SJCRH30 (cell line): ENCODE measurements at places on chromosomes 11 and 22. TPM values are rescaled to one million over a fixed set of nuclear protein-coding genes. Genes with fewer than 3 reads are reported as not detected.

GRCh38 chr22:45101515-45102227, 62.1 kb upstream of the NUP50 start:
- H3K27me3 ChIP-seq = no peaks in the 10 kb centered on the region
- no peak overlapping the region for H3K27ac ChIP-seq
- no peaks in the 10 kb centered on the region for H3K36me3 ChIP-seq
- DNase-seq = peak; percentile 42

C1QTNF6 gene
- 0.08 TPM in 1 of 2 replicates, not detected in the other for total RNA-seq

DNA sequence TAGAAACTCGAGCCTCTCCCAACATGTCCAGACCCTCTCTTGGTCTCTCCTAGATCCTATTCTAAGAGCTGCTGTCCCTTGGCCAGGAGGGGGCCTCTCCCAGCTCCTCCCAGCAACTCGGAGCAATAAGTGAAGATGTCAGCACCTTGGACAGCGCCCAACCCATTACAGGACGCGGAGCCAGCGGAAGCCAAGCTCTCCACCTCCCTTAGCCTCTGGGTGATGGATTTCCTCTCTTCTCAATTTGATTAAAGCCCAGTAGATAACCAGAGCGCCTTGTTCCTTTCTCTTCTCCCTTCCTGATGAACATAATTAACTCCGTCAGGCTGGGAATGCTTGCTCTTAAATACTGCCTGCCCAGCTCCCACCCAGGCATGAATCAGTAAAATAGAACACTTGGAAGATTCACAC, 26.2 kb upstream of the TPBGL start:
- H3K36me3 ChIP-seq = no peaks in the 10 kb centered on the region
- H3K27ac ChIP-seq = no peak overlapping the region
- no peak overlapping the region for H3K4me3 ChIP-seq
- no peaks in the 10 kb centered on the region for H3K27me3 ChIP-seq
- DNase-seq = peak; percentile 91
- no peaks in the 10 kb centered on the region for H3K4me1 ChIP-seq

P2RY2 gene
- total RNA-seq = not detected in 2 replicates

- H3K4me3 ChIP-seq = no peak overlapping the region
- DNase-seq = no peak
- H3K4me1 ChIP-seq = peaks cover 10% of the 10 kb centered on the region; the same call in 1 of the 2 replicates
- H3K27ac ChIP-seq = no peak overlapping the region
These were observed 115.5 kb upstream of the CCDC90B start for GRCh38 chr11:83401506-83402225.

DNA sequence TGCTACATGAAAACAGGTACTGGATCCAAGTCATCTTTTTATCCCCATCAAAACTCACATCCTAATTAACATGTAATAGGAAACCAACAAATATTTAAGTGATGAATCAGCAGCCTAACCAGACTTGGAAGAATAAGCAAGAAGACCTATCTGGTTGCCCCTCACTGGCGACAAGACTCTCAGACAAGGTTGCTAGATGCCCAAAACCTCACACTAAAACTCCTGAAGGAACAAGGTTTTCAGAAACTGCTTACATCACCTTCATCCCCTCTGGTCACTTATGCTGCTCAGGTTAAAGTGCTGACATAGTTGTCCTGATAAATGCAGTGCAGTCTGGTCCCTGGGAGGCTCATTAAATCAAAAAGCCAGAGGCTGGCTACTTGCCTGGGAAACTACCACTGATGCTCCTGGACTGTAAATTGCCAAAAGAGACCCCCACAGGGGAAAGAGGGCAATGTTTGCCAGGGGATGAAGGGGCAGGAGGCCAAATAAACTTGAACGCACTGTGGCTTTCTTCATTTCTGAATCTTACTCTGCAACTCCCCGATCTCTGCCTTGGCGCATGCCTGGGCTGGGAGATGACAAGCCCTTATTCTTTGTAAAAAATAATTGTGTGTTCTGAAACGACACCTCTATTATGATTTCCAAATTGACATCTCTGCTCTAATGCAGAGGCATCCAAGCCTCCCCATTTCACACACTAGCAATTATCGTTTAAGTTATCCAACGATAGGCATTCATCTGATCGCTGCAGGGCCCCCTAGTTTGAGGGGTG, 72.7 kb downstream of the AMBRA1 start:
- no peak overlapping the region for H3K4me3 ChIP-seq
- no peak overlapping the region for H3K27ac ChIP-seq
- H3K36me3 ChIP-seq = no peaks in the 10 kb centered on the region
- DNase-seq = peak; percentile 30

- no peaks in the 10 kb centered on the region for H3K36me3 ChIP-seq
- no peaks in the 10 kb centered on the region for H3K27me3 ChIP-seq
- no peak overlapping the region for H3K27ac ChIP-seq
- H3K4me3 ChIP-seq = no peak overlapping the region
- peaks cover 5% of the 10 kb centered on the region; the same call in 1 of the 2 replicates for H3K4me1 ChIP-seq
These were observed 257.7 kb upstream of the CCDC90B start for GRCh38 chr11:83543706-83544439.

GRCh38 chr11:6992457-6993417, 27.4 kb downstream of the ZNF214 start:
- no peaks in the 10 kb centered on the region for H3K36me3 ChIP-seq
- no peak overlapping the region for H3K27ac ChIP-seq
- H3K27me3 ChIP-seq = no peaks in the 10 kb centered on the region

C1QTNF4 gene
- total RNA-seq = not detected in 2 replicates

LRRC74B gene
- total RNA-seq = not detected in 2 replicates

DNA sequence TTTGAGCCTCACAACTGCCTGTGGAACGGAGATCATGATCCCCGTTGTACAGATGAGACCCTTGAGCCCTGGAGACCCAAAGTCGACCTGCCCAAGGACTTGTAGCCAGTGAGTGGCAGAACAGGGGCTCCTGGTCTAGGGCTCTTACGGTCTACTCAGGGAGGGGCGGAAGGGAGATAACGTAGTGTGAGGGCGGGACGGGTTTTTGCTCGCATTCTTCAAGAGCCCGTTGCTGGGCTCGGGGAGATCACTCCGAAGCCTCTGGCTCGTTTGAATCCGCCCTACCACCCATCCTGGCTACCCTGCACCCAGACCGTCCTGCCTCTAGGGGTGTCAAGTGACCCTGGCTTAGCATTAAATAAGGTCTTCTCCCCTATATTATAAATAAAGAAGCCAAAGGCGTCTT, 639 bp downstream of the CRY2 start:
- DNase-seq = peak; percentile 63
- peak overlapping the region; percentile 93 for H3K27ac ChIP-seq
- H3K36me3 ChIP-seq = no peaks in the 10 kb centered on the region

DNA sequence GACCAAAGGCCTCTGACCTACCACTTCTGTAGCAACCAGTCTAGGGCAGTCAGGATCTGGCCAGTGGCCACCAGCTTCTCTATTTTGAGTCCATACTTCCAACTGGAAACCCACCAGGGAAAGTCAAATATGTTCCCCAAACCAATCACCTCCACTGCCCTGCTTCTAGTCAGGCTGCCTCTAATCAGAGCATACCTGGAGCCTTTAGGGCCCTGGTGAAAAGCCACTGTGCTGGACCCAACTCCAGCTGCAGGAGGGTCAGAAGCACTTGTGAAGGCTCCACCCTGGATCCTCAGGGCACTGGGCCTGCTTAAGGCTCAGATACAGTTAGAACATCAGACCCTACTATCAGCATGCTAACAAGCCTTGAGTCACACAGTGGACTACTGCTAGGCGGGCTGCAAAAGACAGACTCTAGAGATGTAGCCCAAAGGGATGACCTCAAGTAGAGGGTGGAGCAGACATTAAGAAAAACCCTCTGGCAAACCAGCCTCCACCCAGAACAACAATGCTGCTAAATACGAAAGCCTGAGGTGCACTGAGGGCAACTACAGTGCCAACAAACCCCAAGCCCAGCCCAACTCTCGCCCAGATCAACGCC, 69.2 kb downstream of the DGCR2 start:
- DNase-seq = no peak
- no peaks in the 10 kb centered on the region for H3K27me3 ChIP-seq
- H3K36me3 ChIP-seq = no peaks in the 10 kb centered on the region; the same call in none of the 2 replicates

- H3K27me3 ChIP-seq = peaks cover 5% of the 10 kb centered on the region; the same call in 1 of the 2 replicates
- H3K27ac ChIP-seq = no peak overlapping the region
- H3K4me3 ChIP-seq = no peak overlapping the region
- no peaks in the 10 kb centered on the region for H3K36me3 ChIP-seq
- no peaks in the 10 kb centered on the region for H3K4me1 ChIP-seq
These were observed 1.6 kb downstream of the KIAA1671 start for GRCh38 chr22:24954114-24954463.

GRCh38 chr22:49108636-49109315, 718.9 kb downstream of the BRD1 start:
- no peak overlapping the region for H3K4me3 ChIP-seq
- H3K4me1 ChIP-seq = no peaks in the 10 kb centered on the region
- no peak for DNase-seq
- no peaks in the 10 kb centered on the region for H3K36me3 ChIP-seq
- H3K27ac ChIP-seq = no peak overlapping the region
- peaks cover 59% of the 10 kb centered on the region for H3K27me3 ChIP-seq
